HS-5 (cell line): ENCODE measurements at places on chromosomes 6 and 20.

GRCh38 chr6:126795161-126795560 lies 323.3 kb upstream of the RSPO3 start:
- no peak for DNase-seq

DNA sequence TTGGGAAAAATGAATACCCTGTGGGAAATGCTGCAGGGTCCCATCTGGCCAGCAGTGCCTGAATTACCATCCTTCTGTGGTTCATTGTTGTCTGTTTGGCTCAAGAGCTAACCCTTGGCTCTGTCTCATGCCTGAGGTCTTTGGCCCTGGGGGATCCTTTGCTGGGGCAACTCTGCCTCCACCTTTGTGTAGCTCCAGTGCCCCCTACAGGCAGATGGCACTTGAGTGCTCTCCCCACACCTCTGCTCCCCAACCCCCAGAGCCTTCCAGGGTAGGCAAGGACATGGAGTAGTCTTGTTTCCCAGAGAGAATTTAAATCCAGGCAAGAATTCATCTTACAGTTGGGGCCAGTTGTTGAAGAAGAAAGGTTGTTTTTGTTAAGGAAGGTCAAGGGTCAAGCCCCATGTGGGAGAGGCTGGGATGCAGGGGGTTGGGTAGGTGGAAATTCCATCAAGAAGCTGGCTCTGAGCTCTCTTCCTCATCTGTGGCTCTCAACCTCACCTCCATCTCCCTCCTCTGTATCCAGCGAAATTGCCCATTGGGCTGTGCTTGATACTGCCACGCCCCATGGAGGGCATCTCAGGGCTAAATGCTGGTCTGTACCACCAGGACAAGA lies 44.2 kb downstream of the ZNF831 start:
- DNase-seq, result no peak

DNA sequence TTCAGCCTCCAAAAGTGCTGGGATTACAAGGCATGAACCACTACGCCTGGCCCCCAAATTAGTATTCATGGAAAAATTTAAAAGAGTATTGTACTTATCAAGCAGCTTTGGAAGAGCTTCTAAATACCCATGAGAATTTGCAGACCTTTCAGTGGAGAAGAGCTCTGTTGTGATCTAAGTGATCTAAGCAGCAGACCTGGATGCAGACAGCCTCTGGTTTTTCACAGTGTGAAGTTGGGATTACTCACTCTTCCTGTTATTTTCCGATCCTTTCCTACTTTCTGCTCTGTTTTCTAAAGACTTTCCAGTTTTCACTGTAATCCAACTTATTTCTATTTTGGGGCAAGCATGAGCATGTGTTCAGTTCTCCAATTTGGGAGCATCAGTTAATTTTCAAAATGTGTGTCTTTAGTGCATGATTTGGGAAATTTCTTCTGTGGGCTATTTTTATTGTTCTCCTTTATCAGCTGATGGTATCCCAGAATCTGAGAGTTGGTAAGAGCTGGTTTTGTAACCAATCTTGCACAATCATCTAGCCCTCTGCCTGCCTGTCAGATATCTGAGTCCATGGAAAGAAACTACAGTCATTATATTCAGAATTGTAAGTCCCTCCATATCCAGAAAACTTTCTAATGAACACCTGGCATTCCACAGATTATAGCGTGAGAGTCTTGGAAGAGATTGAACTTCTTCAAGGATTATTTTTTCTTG lies 207.7 kb upstream of the DTNBP1 start:
- DNase-seq, result no peak

- no peak for DNase-seq
These were observed 172.6 kb upstream of the PHACTR1 start for GRCh38 chr6:12543953-12544352.

DNA sequence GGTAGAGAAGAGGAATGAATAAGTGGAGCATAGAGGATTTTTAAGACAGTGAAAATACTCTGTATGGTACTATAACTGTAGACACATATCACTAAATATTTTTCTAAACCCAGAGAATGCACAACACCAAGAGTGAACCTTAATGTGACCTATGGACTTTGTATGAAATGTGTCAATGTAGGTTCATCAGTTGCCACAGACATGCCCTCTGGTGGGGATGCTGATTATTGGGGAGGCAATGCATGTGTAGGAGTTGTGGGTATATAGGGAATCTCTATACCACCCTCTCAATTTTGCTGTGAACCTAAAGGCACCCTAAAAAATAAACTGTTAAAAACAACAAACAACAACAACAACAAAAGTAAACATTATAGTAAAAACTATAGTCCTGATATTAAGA lies 293.7 kb downstream of the RNF144B start:
- no peak for DNase-seq
